Amniotic stem cell (primary cell): ENCODE measurements at places on chromosomes 12 and 14.

DNA sequence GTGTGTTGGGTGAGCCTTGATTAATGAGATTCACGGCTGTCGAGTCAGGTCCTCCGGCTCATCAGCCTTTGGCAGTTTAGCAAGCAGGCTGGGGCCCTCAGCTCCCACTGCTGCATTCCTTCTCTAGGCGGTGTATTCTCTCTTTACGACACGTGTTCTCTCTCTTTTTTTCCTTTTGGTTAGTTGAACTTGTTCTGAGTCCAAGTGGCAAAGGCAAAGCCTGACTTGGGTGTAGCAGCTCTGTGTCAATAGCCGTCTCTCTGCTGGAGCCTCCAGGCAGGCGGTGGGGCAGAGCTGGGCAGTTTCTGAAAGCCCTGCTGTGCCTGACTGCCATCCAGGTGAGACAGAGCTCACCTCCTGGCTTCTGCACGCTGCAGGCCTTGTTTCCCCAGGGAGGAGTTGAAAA is 46.6 kb downstream of the SUSD6 start:
- DNase-seq = no peak

- no peak for DNase-seq
Measured at GRCh38 chr14:36238666-36239363, 62.3 kb upstream of the PTCSC3 start.

DNA sequence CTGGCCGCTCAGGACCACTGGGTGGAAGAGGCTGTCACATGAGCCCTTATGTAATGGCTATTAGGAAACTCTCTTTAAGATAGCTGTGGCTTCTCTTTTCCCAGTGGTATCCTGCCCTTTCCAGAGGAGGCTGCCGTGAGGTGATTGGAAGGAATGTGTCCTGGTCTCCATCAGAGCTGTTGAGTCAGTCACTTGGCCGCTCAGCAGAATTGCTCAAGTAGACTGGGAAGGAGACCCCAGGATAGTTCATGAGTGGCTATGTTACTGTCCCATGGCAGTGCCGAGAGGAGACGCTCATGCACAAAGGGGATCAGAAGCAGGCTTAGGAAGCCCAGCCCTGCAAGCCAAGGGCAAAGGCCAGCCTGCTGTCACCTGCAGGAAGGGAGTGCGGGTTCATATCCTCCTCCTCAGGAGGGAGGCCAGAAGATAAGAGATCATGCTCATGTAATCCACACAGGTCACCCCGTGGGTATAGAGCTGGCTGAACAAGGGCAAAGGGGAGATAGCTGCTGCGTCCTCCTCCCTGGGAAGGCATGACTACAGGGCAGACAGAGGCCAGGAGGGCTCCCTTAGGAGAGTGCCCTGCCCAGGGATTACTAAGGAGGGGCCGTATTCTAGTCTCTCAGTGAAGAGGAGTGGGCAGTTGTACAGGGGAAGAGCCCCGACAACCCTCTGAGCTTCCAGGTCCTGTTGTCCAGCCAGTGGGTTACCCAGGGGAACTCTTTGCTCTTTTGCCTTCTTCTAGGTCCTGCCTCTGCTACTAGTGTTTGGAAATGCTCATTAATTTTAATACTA is 137.0 kb upstream of the MAX start:
- DNase-seq = no peak

DNA sequence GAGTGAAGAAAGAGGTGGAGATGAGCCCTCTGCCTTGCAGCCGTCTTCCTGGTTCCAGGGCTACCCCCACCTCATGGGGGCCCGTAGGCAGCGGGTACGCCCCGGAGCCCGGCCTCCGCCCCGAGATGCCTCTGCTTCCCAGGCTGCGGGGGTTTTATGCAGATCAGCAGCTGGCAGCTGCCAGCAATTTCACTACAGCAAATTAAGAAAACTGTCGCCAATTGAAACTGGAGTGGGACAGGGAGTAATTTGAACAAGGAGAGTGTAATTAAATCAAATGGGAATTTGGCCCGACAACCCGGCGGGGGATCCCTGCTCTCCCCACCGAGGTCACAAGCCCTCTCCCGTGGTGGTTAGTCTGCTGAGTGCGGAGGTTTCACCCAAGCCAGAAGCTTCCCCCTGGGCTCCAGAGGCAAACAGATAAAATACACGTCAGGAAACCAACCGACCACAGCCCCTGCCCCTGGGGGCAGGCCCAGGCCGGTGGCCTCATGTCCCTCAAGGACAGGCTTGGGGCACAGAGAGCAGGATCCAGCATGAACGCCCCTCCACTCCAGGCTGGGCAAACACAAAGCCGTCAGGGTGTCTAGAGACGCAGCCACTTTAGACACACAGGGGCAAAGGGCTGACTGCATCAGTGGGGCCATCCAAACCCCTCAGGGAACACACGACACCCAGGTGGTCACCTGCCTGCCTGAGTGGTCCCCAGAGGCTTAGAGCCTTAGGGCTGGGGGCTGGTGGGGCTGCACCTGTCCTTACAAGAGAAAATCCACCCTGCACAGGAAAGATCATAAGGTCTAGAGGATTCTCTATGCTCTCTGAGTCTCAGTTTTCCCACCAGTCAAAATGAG is 53.8 kb downstream of the TESC start:
- DNase-seq = no peak

DNA sequence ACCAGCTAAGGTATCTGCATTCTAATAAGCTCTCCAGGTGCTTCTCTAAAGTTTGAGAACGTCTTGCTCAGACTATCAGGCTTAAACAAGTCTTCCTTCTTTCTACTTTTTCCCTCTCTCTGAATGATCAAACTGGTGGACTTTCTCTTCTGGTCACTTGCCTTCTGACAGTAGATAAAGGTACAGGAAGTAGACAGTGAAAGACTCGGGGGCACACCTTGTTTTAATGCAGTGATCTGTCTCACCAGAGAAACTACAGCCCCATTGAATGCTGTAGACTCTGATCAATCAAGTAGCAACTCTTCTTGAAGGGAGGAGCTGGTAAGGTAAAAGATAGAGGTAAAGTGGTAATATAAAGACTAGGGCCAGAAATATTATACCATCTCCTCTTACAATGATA is 48.1 kb upstream of the ATXN7L3B start:
- DNase-seq = no peak

DNA sequence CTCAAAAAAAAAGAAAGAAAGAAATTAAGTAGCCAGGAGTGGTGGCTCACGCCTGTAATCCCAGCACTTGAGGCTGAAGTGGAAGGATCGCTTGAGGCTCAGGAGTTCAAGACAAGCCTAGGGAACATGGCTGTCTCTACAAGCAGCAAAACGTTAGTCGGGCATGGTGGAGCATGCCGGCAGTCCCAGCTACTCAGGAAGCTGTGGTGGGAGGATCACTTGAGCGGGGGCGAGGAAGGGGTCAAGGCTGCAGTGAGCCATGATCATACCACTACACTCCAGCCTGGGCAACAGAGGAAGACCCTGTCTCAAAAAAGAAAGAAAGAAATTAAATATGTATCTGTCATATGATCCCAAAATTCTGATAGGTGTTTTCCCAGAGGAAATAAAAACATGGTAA is 5.3 kb downstream of the RAD52 start:
- DNase-seq = no peak

- DNase-seq = no peak
Measured at GRCh38 chr12:97877404-97877803, 414.8 kb downstream of the RMST start.

DNA sequence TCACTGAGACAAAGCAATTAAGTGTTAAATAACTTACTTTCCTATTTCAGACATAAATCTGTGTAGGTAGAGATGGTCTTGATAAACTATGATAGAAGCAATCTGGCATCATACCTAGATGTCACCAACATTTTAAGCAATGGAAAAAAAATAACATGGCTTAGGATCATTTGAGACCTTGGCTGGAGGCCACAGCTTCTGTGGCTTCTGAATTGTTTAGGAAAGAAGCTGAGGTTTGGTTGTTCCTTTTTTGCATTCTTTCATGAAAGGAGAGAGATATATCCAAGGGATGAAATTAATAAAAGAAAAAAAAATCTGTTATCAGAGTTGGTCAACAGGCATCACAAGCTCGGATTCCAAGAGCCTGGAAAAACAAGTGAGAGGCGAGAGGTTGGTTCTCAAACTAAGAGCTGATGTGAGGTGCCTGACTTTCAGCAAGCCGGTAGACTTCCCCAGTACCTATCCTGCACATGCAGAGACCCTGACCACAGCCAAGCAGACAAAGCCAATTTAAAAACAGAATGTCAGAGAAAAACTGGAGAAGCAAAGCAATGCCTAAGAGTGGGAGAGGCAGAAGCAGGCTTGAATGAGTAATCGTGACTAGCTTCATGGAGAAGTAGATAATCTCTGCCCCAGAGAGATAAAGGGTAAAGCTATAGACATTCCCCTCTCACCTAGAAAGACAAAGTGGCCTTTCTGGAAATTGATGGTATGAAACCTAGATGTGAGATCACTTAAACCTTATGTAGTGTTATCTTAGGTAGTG is 43.4 kb upstream of the ST8SIA1 start:
- DNase-seq = no peak

GRCh38 chr14:68160779-68161546 is 341.4 kb downstream of the RAD51B start:
- DNase-seq = no peak

GRCh38 chr14:72801836-72802587 is 91.9 kb downstream of the DPF3 start:
- no peak for DNase-seq

GRCh38 chr12:26156201-26156871 is 31.5 kb upstream of the BHLHE41 start:
- DNase-seq = no peak

GRCh38 chr14:43651185-43651787 is 855.8 kb downstream of the FSCB start:
- no peak for DNase-seq

DNA sequence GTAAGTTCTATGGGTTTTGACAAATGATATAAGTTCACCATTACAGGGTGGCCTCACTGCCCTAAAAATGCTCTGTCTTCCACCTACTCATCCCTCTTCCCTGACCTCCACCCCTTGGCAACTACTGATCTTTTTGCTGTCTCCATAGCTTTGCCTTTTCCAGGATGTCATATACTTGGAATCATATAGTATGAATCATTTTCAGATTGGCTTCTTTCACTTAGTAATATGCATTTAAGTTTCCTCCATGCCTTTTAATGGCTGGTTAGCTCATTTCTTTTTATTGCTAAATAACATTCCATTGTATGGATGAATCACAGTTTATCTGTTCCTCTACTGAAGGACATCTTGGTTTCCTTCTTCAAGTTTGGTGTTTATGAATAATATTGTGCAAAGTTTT is 14.0 kb upstream of the PEX5 start:
- DNase-seq = no peak

DNA sequence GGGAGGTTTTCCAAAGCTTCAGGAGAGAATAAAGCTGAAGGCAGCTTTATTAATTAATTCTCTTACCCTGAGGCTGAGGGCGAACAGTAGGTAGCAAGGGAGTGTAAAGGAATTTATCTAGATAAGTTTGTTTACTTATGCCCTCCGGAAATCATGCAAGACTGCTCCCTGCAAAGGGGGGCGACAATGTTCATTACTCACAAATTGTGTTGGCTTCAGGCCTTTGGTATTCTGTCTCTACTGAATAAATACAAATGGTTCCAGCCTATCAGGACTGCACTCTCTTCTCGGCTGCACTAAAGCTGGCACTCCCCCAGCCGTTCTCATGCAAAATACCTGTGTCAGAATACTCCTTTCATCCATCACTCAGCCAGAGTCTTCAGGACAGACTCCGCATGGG is 120.8 kb downstream of the PPHLN1 start:
- no peak for DNase-seq

GRCh38 chr12:92732716-92733115 is 29.9 kb downstream of the PLEKHG7 start:
- DNase-seq = no peak

GRCh38 chr12:48198672-48198971 is 4.5 kb downstream of the OR10AD1 start:
- DNase-seq = no peak

DNA sequence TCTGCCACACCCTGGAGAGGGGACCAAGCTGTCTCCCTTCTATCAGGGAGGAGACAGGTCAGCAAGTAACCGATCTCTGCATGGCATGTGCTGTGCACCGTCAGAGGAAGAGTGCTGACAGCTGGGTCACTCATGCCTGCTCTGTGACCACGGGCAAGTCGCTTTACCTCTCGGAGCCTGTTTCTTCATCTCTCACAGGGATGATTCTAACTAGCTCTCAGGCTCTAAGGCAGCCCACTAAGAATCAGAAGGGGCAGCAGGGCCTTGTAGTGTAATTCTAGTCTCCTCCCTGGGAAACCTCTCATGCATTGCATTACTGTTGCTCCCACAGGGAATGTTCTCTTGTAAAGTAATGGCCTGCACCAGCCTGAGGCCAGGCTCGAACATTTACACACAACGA is 11.9 kb downstream of the CD9 start:
- no peak for DNase-seq

GRCh38 chr14:24806061-24806678 is 172.2 kb upstream of the GZMB start:
- DNase-seq = peak; percentile 39

- DNase-seq = no peak
Measured at GRCh38 chr12:33296529-33296928, 143.1 kb downstream of the SYT10 start.

GRCh38 chr14:51733147-51733546 is 81.4 kb downstream of the FRMD6 start:
- DNase-seq = no peak

DNA sequence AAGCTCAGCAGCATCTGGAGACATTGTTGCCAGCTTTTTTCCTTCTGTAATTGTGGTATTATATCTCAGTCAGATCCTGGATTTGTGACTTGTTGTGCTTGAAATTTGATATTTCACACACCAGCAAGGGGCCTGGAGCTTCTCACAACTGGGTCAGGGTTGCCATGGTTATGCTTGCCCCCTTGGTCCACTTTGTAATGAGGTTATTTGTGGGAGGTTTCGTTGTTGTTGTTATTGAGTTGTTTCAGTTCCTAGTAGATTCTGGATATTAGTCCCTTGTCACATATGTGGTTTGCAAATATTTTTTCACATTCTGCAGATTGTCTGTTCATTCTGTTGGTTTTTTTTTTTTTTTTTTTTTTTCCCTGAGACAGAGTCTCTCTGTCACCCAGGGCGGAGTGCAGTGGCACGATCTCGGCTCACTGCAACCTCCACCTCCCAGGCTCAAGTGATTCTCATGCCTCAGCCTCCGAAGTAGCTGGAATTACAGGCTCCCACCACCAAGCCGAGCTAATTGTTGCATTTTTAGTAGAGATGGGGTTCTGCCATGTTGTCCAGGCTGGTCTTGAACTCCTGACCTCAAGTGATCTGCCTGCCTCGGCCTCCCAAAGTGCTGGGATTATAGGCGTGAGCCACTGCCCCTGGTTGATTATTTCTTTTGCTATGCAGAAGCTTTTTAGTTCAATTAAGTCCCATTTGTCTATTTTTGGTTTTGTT is 80.6 kb upstream of the ETV6 start:
- DNase-seq = no peak

- no peak for DNase-seq
Measured at GRCh38 chr14:78222746-78223145, 52.6 kb downstream of the NRXN3 start.

DNA sequence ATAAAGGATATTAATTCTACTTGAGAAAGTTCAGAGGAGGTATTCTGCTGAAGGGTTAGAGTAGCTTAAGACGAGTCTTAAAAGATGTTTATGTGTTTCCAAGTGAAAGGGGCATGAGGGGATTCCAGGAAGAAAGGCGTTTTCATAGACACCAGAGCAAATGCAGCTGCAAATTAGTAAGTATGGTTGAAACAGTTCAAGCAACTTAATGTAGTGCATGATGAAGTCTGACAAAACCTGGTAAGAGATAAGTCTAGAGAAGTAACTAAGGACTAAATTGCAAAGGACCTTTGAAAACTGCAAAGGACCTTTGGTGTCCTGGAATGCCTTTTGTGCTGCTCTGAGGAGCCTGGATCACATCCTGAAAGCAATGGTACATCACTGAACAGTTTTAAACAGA is 11.5 kb downstream of the LUM start:
- DNase-seq = no peak

GRCh38 chr14:70905301-70905700 is 2.0 kb upstream of the PCNX1 start:
- DNase-seq = no peak
